ENCODE measurements at places on chromosomes 4 and X.

GRCh38 chrX:14032406-14032805 is 2.7 kb upstream of the GEMIN8 start:
- no peak for DNase-seq

DNA sequence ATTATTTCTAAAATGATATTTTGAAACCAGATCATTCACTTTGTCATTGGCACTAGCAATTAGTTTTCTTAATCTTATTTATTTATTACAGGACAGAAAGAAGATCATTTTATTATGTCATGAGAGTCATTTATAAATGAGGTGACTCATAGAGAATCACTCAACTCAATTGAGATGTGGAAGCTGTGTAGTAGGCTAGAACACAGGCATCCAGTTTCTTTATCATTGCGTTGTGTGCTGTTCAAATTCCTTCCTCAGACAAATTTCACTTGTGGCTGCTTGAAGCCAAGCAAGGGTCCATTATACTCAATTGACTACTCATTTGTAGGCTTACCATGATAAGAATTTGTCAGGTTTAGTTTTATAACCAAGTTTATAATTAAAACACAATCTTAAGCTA is 87.6 kb downstream of the MRPL1 start:
- DNase-seq, result no peak

DNA sequence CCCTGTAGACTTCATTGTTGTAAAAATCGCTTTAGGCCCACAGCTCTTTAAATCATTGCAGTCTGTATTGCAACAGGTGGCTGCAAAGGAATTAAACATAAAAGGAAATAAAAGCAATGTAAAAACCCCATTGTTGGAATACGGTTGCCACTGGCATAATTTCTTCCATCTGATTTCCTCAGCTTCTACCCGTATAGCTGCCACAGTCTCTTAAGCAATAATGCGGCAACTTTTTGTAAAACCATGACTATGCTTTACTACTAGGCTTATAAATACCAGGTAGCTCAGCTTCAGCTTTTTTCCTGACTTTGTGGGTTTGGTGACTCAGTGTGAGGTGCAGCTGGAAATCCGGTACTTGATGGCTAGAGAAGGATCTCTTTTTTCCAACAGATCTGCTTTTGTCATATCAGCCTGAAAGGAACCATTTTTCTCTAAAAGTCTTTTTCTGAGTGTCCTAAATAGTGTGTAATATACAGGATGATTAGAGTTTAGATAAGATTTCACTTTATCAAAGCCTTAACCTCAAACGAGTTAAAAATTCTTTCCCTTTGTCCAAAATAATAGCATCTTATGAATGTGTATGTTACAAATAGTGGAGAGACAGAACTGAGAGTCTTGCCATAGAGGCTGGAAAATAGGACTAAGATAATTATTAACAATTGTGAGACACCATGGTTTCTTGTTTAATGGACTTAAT is 268.0 kb downstream of the ADGRL3 start:
- no peak for DNase-seq

DNA sequence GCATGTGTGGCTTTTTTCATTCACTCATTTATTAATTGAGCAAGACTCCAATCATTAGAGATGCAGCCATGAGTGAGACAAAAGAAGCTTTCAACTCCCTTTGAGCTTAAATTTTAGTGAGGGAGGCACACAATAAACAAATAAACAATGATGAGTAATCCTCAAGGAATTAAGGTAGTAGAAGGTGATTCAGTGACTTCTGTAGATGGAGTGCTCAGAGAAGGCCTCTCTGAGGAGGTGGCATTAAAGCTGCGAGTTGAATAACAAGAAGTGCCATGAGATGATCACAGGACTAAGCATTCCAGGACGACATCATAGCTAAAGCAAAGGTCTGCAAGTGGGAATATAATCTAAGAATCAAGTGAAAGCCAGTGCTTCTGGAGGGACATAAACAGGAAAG is 77.6 kb downstream of the NWD2 start:
- DNase-seq, result no peak

GRCh38 chr4:2069986-2070385 is 10.9 kb downstream of the NAT8L start:
- no peak for DNase-seq

Measured in right kidney (tissue), 9 donors.